ENCODE measurements at places on chromosomes 13 and 19.

DNA sequence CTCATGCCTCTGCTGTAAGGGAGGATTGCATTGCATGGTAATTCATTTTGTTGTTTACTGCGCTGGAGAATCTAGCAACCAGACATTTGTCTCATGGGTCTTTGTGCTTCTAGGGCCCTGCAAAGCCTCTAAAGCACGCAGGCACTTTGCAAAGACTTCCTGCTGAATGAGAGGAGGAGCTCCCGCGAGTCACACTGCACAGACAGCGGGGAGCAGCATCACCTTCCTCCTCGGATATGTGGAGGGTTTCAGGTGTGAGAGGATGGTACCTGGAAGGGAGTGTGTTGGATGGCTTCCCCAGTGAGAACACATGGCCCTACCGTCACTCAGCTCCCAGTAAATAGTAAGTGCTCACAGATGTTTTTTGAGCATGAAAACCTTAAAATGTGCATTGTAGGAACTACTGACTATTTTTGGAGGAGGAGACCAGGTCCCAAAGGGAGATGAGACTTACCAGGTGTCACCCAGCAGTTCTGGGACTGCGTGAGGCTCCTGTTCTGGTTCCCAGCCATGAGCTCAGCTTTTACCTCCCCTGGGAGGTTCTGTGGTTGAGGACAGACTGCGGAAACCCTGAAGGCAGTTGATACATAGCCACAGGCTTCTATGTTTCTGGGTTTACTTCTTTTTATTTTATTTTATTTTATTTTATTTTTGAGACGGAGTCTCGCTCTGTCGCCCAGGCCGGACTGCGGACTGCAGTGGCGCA, 278.0 kb downstream of the FGF9 start:
- DNase-seq: no peak

DNA sequence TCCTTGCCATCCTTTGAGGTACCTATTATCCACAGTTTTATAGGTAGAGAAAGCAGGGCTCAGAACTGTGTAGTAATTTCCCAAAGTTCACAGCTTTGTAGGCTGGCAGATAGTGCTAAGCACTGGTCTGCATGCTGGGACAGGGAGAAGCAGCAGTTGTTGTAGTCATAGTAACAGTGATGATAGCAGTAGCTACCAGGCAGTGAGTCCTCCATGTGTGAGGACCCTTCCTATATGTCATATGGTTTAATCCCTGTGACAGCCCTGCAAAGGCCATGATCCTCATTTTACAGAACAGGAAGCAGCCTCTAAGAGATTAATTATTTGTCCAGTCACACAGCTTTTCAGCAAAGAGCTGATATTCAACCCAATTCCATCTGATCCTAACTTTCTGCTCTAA, 21.0 kb downstream of the SERP2 start:
- DNase-seq: no peak

DNA sequence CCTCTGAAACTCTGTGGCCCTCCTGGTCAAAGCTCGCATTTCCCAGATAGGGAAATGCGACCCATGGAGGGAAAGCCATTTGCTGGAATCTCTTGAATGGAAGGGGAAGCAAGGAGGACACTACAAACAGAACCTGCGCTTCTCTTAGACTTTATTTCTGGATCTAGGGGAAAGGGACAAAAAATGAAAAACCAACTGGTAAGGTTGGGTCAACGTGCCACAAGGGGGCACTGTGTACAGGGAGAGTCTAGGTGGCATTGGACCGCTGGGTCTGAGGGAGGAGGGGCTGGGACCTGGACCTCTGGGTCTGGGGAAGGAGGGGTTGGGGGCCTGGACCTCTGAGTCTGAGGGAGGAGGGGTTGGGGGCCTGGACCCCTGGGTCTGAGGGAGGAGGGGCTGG, 5.0 kb downstream of the KLK4 start:
- DNase-seq: no peak

- DNase-seq: no peak
Measured at GRCh38 chr13:111005364-111005763, 90.5 kb upstream of the ANKRD10 start.

- DNase-seq: peak; percentile 38
Measured at GRCh38 chr19:17496337-17496997, 15.0 kb upstream of the PGLS start.

GRCh38 chr13:25844559-25845434, 207.0 kb downstream of the SHISA2 start:
- no peak for DNase-seq

DNA sequence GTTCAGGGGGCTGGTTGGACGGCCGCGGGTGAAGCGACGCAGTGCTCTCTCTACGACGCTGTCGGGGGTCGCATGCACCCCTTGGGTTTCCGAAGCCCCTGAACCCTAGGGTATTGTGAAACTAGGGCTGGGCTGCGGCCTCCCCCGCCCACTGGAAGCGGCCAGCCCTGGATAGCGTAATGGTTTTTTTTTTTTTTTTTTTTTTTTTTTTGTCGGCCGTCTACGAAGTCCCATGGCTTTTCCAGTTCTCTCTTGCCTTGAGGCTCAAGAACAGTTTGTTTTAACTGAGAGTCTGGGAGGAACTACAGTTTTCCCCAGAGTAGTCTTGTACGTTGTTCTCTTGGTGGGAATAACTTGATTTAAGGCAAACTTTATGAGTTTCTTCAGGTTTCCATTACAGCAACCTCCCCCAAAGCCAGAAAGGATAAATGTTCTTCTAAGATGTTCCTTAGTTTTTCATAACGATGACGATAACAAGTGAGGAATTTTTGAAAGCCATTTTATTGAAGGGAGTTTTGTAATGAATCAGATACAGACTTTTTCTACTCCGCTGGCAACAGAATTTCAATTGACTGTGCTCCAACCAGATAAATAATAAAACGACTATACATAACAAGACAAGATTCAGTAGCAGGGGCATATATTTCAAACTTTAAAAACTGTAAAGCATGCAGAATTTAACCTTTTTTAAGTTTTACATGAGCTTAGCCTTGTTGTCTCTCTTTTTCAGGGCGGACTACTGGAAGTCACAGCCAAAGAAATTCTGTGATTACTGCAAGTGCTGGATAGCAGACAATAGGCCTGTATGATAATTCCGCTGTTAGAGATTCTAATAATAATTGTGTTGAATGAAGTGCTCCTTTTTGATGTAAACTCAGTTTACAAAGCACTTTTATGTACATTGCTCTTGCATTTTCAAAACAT, 867 bp downstream of the WBP4 start:
- DNase-seq: no peak

DNA sequence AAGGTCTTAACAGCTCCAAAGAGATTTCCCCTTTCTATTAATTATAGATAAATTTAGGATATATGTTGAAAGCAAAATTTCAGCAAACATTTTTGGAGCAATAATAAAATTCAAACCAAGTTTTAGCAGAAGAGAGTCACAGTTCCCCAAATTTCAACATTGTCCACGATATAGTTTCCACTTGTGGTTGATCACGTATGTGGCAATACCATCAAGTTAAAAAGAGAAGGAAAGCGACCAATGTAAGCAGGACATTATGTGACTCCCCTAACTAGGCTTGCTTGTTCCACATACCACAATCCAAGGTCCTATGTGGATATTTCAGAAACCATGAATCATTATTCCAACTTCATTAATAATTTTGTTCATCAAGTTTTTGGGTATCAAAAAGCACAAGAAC, 52.8 kb downstream of the ELF1 start:
- no peak for DNase-seq

DNA sequence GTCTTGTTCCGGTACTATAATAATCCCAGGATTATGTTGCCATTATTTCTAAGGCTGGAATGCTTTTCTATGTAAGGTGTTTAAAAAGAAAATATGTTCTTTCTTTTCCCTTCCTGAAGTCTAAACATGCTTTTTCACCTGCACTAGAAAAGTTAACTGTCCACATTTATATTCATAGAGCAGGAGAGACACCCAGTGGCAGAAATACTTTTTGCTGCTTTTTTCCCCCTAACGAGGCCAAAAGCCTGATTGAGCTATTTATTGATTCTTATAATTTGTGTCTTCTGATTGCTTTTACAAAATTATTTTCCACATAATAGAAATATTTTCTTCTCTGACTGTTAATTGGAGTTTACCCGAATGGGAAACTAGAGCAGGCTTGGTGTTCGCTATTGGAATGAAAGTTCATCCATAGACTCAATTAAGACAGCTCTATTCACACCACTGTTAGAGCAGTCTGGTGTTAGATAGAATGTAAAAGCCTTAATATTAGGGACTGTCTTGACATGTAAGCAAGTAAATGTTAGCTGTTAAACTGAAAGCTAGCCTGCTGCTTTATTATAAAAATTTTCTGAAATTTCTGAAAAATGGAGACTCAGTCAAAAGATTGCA, 15.8 kb downstream of the GPR180 start:
- no peak for DNase-seq

DNA sequence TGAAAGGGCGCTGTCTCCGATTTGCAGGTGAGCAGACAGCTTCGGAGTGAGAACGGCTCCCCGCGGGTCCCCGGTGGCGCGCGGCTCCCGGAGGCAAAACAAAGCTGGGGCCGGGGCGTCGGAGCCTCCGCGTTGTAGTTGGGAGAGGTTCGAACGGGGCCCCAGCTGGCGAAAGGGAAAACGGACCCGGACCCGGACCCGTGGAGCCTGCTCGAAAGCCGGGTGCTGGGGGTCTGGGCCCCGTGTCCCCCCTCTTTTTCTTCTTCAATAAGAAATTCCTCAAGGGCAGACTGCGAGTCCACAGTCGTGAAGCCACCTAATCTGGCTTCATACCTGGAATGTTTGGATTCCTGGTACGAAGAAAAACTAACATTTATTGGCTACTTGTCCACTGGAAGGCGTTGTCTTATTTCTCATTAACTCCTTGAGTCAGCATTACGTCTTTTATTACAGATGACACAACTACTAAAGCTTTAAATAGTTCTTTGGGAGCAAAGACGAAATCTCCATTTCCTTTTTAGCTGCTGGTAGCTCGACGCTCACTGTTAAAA, 632 bp upstream of the MTIF3 start:
- no peak for DNase-seq

- no peak for DNase-seq
Measured at GRCh38 chr13:20151612-20152011, 9.2 kb downstream of the GJA3 start.

- DNase-seq: no peak
Measured at GRCh38 chr19:13727798-13728197, 36.5 kb upstream of the MRI1 start.

GRCh38 chr19:42176990-42177685, 40.3 kb downstream of the DEDD2 start:
- peak; percentile 47 for DNase-seq

DNA sequence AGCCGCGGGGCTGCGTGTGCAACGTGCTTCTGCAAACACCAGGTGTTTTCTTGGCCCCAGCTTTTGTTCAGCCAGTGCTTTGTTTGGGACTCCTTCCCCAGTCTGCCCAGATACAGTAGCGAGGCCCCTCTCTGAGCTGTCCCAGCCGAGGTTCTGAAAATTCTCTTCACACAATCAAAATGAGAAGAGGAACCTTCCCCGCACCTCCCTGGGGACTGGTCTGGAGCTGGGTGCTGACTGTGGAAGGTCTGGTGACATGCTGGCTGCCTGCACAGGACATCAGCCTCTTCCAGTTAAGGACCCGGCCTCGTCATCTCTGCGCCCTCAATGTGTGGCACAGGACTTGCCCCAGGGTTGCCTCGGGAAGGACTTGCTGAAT, 4.2 kb downstream of the ATP4A start:
- DNase-seq: no peak

GRCh38 chr13:33642374-33643065, 175.4 kb upstream of the RFC3 start:
- no peak for DNase-seq

DNA sequence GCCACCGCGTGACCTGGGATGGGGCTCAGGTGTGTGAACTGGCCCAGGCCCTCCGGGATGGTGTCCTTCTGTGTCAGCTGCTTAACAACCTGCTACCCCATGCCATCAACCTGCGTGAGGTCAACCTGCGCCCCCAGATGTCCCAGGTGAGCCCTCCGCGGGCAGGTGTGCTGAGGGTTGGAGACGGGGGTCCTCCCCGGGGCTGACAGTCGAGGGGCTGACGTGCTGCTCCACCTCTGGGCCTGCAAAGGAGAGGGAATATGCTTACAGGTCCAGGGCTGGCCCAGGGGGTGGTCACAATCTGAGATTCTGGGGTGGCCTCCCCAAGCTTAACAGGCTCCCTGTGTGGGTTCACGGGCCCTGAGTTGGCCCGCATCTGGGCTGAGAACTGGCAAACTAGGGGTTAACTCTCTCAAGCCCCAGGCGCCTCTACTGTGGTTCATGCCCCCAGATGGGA, 386 bp downstream of the VAV1 start:
- DNase-seq: no peak

DNA sequence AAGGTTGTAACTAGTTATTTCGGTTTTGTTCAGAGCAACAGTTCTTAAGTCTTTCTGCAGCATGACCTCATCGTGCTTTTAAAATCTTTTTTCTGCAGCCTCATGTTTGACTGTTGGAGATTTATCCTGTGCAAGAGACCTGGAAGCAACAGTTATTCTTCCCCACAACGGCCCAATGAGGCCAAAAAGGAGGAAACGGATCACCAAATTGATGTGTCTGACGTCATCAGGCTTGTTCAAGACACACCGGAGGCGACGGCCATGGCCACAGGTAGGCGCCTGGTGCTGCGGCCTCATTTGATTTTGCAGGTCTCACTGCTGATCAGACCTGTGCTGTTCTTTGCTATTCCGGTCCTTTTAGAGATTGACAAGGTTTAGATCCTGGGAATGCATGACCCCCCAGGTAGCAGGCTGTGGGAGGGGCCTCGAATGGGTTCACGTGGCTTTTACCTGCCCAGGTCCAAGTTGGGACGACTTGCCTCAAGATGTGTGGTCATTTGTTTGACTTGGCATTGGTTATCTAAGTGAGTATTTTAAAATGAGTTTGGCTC, 66.8 kb upstream of the MCF2L start:
- no peak for DNase-seq

DNA sequence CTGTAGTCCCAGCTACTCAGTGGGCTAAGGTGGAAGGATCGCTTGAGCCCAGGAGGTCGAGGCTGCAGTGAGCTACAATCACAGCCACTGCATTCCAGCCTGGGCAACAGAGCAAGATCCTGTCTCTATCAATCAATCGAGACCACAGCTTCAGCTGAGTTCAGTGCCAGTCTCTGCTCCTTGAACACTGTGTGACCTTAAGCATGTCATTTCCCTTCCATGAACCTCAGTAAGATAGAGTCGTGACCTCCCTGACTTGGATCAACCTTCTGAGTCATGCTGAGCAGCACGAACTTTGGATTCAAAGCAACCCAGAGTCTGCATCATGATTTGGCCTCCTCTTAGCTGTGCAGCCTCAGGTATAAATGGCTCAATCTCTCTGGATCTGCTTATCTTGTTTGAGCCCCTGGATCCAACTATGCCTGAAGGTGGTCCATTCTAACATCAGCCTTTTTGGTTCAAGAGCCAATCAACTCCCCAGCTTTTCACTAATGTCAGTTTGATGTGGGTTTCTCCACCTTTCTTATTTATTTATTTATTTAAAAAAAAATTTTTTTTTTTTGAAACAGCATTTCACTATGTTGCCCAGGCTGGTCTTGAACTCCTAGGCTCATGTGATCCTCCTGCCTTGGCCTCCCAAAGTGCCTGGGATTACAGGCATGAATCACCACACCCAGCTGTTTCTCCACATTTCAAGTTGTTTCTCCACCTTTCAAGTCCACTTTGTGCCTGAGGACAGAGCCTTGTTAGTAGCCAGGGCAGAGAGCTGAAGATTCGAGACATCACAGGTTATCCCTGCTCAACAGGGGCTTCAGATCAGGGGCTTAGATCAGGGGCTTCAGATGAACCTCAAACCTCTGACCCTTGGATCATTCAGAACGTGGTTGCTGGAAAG, 26.4 kb downstream of the PTPRS start:
- DNase-seq: no peak
